Activated CD8-positive, alpha-beta memory T cell treated with anti-CD3 and anti-CD28 coated beads for 1 hour (primary cell): ENCODE measurements at places on chromosomes 4 and X.

DNA sequence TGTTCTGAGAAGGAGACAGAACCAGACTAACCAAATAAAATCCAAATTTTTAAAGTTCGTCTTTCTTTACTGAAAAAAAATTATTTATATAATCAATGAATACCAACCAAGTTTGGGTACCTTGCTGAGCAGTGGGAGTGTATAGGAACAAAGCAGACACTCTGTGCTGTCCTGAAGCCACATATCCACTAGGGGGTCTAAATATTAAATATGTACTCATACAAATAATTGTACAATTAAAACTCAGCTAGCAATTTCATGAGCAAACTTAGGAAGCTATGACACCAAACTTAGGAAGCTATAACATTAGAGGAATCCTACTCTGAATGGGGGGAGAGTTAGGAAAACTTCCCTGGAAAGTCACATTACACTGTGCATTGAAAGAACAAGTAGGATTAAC lies 582.0 kb upstream of the EPHA5 start:
- DNase-seq = no peak

GRCh38 chr4:84678976-84679744 lies 96.2 kb downstream of the CDS1 start:
- no peak for DNase-seq

DNA sequence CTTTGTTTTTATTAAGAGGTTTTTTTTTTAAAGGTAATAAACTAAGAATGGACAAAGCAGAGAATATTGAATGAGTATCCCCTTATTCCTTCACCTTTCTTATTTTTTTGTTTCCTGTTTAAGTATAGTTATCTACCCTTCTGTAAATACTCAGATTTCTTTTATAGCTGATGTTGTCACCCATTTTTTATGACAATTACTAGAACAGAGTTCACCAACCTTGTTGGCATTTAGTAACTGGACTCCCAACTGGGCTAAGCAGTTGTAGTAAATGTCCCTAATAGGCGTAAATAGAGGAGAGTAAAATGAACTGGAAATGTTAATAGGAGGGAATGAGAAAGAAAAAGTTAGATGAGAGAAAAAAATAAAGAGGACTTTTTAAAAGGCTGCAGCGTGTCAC lies 9.8 kb downstream of the PDLIM5 start:
- DNase-seq = no peak

- no peak for DNase-seq
Measured at GRCh38 chrX:56826020-56826419, 97.0 kb downstream of the NBDY start.

DNA sequence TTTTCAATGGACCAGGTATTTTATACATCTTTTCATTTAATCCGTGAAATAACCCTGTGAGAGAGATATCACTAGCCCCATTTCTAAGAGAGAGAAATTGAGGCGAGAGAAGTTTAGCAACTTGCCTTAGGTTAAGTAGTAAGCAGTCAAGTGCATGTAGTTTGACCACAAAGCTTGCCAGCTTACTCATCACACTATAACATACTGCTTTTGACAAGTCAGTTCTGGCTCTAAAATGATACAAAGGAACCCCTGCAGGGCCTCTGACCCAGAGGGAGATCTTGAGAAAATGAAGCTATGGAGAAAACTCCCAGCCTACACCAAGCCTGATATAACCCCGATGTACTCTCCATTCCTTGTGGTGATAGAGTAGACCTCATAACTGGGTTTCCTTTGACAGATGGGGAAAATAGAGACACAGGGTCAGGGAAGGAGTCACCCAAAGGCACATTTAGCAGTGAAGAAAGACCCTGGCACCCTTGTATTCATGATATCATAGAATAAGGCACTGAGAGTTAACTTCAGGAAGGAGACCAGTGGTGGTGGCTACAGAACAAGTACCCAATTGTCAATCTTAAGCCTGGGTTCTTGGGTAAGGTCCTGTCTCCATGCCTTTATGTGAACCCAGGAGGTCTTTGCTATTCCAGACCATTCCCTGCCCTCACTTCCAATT lies 60.2 kb upstream of the MSN start:
- no peak for DNase-seq

DNA sequence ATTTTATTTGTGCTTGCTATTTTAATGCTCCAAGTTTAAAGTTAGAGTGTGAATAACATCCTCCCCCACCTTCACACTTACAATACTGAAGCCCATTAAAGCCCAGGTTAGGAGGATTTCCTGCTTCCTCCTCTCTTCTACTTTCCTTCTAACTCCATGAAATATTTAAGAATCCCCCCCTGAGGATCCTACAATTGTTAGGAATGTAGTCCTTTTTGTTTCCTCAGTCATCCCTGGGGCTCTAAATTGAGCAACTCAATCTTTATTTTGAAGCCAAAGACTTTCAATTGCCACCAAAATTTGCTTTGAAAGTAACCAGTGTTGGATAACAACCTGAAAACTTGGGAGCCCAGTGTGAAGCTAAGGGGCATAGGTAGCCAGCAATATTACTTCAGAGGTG lies 276.9 kb downstream of the FAM47A start:
- DNase-seq = no peak

GRCh38 chr4:8473198-8473919 lies 32.8 kb downstream of the TRMT44 start:
- no peak for DNase-seq

DNA sequence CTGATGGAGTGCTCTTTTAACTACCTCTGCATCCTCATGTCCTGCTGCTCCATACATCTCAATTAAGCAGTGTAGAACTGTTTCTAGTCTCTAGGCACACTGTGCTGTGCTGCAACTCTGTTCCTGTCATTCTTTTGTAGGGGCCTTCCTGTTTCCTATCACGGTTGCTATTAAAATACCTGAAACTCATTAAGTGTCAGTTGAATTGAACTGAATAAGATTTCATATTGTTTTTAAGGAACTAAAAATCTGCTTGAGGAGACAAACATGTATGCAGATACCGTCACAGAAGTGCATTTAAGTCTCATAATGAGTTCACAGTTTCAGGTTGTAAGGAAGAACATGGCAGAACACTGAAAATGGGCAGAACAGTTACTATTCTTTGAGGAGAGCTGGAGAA lies 170.1 kb downstream of the LARP7 start:
- DNase-seq = no peak

- no peak for DNase-seq
Measured at GRCh38 chr4:150960818-150961217, 54.3 kb downstream of the LRBA start.

DNA sequence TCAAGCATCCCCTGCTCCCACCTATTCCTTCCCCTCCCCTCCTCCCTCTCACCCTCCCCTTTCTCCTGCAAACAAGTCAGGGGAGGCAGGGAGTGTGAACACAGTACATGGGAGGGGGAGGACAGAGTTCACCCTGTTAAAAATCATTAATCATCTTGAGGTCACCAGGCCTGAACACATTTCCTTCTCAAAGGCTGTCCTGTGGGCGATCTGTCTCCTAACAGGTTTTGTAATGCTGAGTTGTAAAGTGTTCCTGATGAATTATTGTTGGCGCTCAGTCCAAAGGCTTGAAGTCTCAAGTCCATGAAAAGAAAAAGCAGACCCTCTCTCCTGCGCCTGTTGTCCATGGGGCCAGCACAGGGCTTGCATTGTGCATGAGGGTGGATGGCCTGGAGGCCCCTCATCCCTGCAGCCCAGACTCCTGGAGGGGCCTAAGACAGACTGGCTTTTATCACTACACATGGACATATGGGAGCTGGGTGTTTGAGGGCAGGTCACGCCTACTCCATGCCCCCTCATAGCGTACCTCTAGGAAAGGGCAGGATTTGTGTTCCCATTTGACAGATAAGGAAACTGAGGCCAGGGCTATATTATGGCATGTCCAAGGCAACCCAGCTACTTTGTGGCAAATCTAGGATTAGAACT lies 189.1 kb downstream of the RAB28 start:
- DNase-seq = no peak

- DNase-seq = no peak
Measured at GRCh38 chr4:95563638-95564337, 15.0 kb upstream of the UNC5C start.

- no peak for DNase-seq
Measured at GRCh38 chr4:35052546-35052945, 1191.8 kb downstream of the ARAP2 start.

DNA sequence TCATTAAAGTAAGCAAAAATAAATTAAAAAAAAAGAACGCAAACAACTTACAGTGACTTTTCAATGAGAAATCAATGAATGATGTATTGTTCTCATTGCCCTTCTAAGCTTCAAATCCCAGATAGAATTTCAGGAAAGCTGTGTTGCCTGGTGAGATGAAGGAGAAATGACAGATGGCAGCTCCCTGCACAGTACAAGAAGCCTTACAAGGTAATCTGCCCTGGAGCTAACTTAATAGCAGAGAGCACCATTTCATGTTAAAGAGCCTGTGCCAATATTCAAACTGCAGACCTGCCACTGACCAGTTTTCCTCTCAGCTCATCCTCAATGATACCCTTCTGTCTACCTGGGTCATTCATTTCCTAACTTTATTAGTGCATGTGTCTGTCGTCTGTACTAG lies 54.0 kb downstream of the GC start:
- DNase-seq = no peak

- DNase-seq = no peak
Measured at GRCh38 chr4:4524364-4524763, 17.5 kb downstream of the STX18 start.

DNA sequence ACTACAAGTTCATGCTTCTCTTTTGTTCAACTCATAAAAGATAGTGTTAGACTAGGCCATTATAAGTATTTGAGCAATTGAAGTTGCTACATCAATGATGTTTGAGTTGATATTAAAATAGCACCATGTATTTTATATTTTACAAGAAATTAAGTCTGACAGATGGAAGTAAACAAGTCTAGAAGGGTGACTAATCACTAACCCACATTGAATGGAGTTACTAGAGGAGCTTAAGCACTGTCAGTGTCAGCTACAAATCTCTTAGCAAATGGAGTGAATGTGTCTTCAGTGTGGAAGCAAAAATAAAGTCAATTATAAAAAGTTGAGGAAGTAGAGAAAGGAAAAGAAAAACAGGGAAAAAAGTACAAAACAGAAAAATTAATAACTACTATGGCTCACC lies 592.5 kb downstream of the PCDH18 start:
- DNase-seq = no peak
